NCI-H1092 (cell line): ENCODE measurements at places on chromosomes 11 and 22.

- no peak for DNase-seq
Observed at GRCh38 chr11:35352077-35352888, 67.1 kb downstream of the SLC1A2 start.

GRCh38 chr11:57649826-57650738 lies at the start of gene YPEL4:
YPEL4 (minus strand) TSS chr11:57649912; CDS start chr11:57647107, 2,805 bp downstream.
- DNase-seq: no peak

DNA sequence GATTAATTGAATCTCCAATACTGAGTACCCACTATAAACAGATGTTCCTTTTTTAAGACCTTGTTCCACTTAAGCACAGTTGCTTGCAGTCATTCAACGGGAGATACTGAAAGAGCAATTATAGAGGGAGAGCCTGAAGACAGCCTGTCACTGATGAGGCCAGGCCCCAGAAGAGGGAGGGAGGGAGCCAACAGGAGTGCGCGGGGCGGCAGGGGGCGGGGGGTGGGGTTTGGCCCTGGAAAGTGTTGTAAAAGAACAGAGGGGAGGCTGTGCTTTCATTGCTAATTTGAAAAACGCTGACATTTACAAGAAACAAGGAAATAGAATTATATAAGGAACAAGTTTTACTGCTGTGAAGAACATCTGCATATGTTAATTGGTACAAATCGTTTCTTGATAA lies 53.1 kb downstream of the MAP6 start:
- no peak for DNase-seq

- DNase-seq: no peak
Observed at GRCh38 chr11:3984896-3985295, 109.7 kb upstream of the RRM1 start.

DNA sequence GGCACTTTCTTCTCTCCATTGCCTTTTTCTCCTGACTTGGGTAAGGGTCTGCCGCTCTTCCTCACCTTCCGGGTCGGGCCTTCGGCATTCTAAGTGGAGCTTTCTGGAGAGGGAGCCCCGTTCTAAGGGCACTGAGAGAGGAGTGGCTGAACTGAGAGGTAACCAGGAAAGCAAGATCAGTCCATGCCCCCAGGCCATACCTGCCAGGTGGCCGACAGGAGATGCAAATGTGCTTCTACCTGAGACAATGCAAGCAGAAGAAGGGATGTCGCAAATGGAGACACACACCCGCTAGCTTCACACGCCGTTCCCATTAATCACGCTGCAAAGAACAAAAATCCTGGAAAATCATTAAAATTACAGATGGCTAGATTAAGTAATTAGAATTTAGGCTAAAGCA lies 156.4 kb upstream of the TBCEL start:
- DNase-seq: no peak

GRCh38 chr22:35126993-35127392 lies 61.0 kb downstream of the ISX start:
- no peak for DNase-seq

GRCh38 chr11:132142554-132142953 lies 772.1 kb downstream of the NTM start:
- peak; percentile 30 for DNase-seq

DNA sequence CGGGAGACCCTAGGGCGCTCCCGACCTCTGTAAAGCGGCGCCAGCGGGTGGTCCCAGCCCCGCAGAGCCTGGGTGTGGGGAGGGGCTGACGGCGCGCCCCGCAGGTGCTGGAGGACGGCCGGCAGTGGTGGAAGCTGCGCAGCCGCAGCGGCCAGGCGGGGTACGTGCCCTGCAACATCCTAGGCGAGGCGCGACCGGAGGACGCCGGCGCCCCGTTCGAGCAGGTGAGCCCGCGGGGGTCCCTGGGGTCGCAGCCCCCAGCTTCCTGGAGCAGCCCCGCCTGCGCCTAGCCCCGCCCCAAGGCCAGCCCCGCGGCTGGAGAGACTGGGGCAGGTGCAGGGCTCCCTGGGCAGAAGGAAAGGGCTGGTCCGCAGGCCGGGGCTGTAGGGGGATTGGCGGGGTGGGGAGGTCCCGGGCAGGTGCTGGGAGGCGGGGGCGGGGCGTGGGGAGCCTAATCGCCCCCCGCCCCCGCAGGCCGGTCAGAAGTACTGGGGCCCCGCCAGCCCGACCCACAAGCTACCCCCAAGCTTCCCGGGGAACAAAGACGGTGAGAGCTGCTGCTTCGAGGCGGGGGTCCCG lies 19.7 kb downstream of the EPS8L2 start:
- DNase-seq: no peak

GRCh38 chr22:29146771-29147170 lies 58.9 kb upstream of the EMID1 start:
- no peak for DNase-seq

- no peak for DNase-seq
Observed at GRCh38 chr11:22555881-22556280, 69.7 kb downstream of the FANCF start.

- no peak for DNase-seq
Observed at GRCh38 chr11:109794501-109794900, 298.7 kb upstream of the ZC3H12C start.

DNA sequence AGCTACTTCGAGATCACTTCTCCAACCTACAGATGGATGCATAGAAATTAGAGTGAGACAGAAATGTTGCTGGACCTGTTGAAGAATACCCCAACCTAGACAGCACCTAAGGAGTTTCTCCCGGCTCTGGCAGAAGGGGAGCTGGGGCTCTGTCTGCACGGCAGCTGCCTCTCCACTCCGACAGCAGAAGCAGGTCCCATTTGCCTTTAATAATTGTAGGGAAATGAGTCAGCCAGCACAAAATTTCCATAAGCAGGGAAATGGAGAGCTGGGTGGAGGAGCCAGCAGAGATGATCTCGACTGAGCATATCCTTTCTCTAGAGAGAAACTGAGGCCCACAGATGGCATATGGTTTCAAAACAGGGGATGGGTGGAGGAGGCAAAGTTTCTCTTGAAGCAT lies 80.1 kb downstream of the EFCAB6 start:
- no peak for DNase-seq

GRCh38 chr22:43743131-43743530 lies 69.0 kb downstream of the EFCAB6 start:
- no peak for DNase-seq

DNA sequence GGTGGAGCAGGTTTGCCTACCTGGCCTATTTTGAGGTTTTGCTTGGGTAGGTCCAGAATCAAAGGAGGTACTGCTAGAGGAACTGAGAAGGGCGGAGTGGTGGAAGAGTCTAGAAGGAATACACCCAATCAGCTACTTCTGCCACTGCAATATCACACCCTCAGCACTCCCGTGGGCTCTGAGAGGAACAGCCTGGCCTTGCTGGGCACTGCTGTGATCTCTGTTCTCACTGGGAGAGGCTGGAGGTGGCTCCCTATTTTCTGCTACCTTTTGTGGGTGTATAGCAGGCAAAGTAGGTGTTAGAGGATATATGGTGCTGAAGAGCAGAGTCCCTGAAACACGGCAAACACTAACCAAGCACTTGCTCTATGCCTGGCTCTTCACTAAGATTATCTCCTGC lies 25.0 kb upstream of the IGSF22 start:
- DNase-seq: no peak

DNA sequence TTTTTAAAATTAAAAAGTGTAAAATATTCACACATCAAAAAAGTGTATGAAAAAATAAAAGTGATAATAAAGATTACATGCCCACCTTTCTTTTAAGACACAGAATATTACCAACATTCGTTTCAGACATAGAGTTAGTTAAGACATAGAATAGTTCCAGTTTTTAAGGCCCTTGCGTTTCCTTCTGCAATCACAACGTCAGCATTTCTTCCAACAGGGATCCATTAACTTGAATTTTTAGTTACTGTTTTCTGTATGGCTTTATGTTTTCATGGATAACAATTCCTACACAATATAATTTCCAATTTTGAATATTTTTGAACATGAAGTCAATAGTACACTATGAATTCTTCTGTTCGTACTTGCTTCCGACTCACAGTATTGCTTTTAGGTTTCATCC lies 170.8 kb upstream of the C11orf87 start:
- DNase-seq: no peak

GRCh38 chr11:32809313-32809712 lies 14.9 kb upstream of the CCDC73 start:
- DNase-seq: peak; percentile 9

DNA sequence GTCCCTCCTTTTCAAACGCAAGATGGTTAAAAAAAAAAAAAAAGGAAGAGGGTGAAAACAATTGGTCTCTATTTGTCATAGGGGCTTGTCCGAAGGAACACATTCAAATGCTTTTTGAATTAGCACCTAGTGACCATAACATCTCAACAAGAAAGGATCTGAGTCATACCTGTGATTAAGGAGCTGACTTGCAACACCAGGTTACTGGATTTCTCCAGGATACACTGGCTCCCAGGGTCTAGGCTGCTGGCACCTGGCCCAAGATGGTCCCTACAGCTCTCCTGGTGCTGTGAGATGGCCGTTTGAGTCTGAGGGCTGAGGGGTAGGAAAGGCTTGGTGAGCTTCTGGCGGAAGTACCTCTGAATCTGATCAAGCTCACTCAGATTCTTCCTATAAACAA lies 28.4 kb upstream of the UCP3 start:
- no peak for DNase-seq
